ENCODE measurements at places on chromosomes 5 and 9.

DNA sequence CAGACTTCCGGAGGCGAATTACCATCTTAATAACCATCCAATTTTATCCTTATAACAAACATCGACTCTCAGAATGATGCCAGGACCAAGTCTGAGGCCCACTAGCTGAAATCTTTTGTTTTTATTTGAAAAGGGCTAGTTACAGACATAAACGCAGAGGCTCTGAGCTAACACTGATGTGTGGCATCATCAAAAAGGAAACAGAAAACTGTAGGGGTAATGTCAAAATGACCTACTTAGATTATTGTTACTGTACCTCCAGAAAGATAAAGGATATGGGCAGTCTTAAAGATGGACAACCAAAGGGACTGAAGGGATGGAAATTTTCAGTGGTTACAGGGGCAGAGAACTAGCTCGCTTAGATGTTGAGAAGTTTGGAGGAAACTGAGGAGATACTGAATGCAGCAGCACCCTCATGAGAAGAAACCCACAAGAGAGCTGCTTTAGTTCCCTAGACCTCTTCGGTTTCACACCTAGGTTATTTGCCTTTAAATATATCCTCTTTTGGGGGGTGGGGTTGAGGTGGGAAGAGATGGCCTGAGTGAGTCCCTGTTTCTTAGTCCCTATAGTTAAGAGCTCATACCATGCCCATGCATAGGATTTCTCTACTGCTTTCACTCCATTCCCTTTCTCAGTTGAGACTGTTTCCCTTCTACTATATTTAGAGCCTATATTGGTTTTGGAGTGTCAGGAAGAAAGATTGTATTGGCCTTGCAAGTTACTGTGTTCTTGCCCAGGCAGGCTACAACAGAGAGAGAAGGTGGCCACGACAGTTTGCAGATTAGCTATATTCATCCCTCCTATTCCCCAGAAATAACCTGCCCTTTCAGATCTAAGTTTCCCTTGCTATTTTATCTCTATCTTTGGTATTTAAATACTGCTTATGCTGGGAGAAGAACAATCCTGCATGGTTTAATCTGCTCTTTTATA, 320.4 kb upstream of the EFNA5 start:
- DNase-seq, result no peak

- DNase-seq, result peak; percentile 60
Measured at GRCh38 chr5:75053304-75054133, 1.2 kb upstream of the GCNT4 start.

DNA sequence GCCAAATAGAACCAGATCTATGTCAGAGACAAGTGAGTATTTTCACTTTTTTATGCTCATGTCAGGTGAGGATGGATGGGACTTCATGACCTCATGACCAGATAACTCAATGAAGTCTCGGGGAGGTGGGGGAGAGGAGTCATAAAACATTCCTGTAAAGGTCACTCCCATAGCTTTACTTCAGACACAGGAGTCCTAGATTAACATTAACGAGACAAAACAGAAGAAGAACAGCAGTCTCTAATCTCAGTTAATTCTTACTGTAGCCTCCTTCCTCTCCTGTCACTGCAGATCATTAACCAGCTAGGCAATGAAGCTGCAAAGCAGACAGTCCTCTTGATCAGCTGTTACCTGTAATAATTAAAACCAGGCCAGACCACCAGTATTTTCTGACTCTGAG, 11.2 kb downstream of the CRHBP start:
- DNase-seq, result no peak

DNA sequence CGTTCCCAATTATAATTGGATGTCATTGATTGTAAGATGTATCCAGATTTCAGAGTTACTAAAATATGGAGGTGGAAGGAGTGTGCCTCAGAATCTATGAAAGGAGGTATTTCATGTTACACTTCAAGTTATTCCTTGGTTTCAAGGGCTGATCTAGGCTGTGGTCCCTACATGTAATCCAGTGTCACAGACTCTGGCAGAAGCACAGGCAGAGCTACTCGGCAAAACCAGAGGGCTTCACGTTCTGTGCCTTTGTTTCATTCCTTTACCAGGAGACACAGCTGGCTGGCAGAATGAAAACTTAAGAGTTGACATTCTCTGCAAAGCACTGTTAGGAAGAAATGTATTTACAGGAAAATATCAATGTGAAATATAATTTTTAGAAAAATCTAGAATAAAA, 99.6 kb downstream of the ANKH start:
- DNase-seq, result no peak

GRCh38 chr9:36461323-36461722, 61.3 kb upstream of the RNF38 start:
- DNase-seq, result no peak

GRCh38 chr9:5652821-5653220, 23.9 kb downstream of the RIC1 start:
- DNase-seq, result no peak

DNA sequence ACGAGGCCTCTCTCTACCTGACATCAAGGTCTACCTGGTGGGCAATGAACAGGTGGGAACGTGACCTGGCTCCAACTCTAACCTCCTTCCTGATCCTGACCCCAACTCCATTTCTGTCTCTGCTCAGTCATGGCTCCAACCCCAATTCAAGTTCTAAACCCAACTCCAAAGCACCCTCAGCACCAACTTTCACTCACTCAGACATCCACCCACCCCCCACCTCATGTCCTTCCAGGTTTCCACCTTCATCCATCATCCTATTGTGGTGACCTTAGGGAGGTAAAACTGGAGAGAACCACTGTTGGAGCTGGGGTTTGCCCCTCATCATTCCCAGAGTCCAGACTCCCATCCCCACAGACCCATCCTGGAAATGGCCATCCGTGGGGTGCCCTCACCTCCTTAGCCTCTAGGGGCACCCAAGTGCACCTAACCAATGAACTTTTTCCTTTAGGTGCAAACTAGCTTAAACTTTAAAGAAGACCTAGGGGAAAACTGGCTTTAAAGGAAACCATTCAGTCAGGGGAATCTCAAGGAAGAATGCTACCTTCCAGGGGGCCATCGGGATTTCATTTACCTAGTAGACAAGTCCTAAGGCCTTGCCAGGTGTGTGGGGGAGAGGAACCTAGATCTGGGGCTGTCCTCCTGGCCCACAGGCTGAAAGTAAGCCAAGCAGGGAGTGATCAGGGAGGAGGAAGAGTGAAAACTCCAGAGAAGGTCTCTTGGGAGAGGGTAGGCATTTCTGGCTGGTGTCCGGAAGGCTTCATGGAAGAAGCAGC, 11.3 kb downstream of the RGS14 start:
- peak; percentile 33 for DNase-seq

DNA sequence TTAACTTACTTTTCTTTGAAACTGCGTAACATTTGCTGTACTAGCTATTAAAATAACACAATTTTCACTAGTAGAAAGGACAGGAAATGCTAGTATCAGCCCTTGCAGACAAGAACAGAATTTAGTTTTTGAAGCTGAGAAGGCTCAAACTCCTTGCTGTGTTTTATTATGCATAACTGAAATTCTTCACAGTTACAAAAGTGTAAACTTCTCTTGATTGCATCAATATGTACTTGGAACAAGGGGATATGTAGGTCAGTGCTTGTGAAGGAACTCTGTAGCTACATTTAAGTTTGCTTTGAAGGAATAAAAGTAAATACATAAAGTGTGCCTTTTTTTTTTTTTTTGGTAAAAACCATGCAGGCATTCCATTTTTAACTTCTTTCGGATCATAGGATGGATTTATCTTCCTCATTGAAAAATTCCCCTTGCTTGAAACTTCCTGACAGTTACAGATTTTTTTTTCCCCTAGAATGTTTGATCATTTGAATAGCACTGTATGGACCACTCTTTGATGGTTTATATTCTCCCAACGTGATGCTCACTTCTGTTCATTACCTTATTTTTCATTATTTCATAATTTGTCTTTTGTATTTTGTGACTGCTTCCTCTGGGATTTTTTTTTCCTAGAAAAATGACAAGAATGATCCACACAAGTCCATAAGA, 94.9 kb upstream of the DAB2 start:
- DNase-seq, result no peak

DNA sequence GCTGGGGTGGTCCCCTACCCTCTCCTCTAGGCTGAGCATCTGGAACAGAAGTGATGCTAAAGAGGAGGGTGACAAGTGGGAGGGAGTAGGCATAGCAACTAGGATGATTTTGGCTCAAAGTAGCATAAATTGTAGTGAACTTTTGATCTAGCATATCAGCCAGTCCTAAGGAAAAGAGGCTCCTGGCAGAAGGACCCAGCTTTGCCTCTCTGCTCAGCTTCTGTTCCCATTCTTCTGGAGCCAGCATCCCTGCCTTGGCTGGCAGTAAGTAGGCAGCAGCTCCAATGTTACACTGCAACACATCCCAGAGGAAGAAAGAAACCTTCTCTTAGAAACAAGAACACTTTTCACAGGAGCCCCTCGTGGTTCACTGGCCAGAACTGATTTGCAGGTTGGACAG, 487.0 kb downstream of the MTRR start:
- DNase-seq, result no peak

DNA sequence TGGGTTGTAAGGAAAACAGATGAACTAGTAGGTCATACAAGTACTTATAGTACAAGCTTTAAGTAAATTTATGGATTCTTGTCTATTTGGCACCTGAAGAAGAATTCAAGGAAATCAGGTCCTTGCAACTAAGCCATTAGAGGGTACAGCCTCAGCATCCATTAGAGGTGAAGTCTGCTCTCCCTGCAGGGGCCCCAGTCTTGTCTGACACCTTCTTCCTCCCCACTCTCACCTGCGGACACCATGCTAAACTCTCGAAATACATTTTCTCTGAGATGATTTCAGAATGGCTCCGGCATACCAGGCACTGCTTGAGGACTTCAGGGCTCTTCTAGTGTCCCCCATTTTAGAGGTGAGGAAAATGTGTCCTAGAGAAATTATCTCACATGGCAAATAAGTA, 137.9 kb downstream of the GNAQ start:
- DNase-seq, result no peak

- no peak for DNase-seq
Measured at GRCh38 chr9:69824499-69825252, 4.1 kb downstream of the CFAP95 start.

DNA sequence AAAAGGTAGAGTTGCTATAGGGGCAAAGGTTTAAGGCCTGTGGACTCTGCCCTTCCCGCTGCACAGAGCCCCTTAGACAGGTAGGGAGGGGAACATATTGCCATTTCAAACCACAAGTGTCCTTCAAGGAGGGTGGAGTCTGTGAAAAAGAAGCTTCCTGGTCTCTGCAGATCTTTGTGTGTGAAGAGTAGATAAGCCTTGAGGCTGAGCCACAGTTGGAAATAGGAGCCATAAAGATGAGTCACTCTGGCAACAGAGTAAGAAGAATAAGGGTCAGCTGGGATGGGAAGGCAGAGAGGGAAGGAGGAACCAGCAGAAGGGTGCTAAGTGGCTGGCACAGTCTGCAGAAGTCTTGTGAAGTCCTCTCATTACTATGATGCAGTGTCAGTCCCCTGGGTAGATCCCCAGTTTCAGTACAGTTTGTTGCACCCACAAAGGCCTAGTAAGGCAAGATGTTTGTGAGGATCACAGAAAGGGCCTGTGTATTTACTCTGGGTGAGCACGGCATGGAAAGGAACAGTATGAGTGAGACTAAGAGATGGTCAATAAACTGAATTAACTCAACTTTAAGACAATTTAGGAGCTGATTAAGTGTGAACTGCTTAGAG, 18.1 kb downstream of the GRXCR2 start:
- DNase-seq, result no peak

GRCh38 chr5:55578771-55579170, 44.0 kb upstream of the PLPP1 start:
- DNase-seq, result no peak

DNA sequence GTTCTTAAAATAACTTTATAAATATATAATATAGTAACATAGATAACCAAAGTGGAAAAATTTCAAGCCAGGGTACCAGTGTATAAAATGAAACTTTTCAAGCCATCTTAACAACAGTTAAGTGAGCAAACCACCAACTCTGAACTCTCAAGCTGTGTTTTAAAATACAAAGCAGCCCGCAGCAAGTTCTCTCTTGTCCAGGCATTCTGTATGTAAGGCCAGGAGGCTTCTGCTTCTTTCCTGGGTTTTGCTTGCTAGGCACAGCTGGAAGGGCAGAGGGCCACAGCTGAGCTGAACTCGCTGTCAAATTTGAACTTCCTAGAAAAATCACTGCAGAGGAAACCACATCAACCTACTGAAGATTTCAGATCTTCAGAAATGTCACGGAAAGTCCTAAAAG, 6.8 kb upstream of the CTNNAL1 start:
- no peak for DNase-seq

- DNase-seq, result no peak
Measured at GRCh38 chr9:27428551-27428950, 95.5 kb upstream of the IFNK start.

All from CD4-positive, alpha-beta T cell treated with Interleukin-2 at 100 ng/mL for 4 hours (primary cell).